ENCODE measurements at places on chromosomes 3 and 15. TPM values are rescaled to one million over a fixed set of nuclear protein-coding genes. Genes with fewer than 3 reads are reported as not detected.

DNA sequence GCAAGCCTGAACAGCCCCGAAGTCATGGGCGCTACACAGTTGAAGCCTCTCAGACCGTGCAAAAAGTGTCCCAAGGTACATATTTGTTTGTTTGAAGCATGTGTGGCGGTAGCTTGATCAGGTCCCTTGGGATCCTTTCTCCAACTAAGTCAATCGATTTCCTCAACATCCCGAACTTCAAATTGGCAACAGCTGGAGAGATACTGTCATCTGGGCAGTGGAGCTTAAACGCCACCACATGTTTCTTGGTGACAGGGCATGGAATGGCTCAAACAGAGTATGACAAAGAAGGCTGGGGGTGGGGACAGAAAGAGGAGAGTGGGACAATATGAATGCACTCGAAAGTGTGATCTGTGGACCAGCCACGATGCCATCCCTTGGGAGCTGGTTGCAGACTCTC lies 84.9 kb upstream of the PSMD6 start:
- DNase-seq, result no peak

GRCh38 chr3:112136959-112137693 lies 4.1 kb upstream of the GCSAM start:
- DNase-seq, result no peak

SUSD5 gene
- 2.4 TPM for total RNA-seq

PPM1L gene
- 62.3 TPM for total RNA-seq

FAM107A gene
- 95.2 TPM for total RNA-seq

ADAMTS17 gene
- 1.7 TPM for total RNA-seq

All from Right ventricle myocardium superior (tissue), 1 donor.